Activated T-cell treated with anti-CD3 and anti-CD28 coated beads, Interleukin-2, amount 50 U/mL, for 72 hours (primary cell): ENCODE measurements at places on chromosomes 12 and 14.

- no peak for DNase-seq
These were observed 401.4 kb downstream of the ATP23 start for GRCh38 chr12:58342736-58343135.

DNA sequence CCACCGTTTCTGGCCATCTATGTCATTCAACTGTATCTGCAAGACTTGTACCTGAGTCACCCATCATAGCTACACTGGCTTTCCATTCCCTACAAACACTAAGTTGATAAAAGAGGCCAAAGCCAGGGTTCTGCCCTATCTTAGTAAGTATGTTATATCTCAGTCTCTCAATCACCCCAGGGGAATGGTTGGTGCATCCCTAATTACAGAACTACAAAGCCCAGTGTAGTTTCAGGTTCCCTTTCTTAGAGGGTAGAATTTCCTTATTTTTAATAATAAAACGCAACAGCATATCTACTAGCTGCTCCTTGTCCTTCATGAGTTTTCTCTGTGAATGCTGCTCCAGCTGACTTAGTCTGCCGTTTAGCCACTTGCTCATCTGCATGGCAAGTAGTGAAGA lies 57.6 kb downstream of the ST8SIA1 start:
- no peak for DNase-seq

DNA sequence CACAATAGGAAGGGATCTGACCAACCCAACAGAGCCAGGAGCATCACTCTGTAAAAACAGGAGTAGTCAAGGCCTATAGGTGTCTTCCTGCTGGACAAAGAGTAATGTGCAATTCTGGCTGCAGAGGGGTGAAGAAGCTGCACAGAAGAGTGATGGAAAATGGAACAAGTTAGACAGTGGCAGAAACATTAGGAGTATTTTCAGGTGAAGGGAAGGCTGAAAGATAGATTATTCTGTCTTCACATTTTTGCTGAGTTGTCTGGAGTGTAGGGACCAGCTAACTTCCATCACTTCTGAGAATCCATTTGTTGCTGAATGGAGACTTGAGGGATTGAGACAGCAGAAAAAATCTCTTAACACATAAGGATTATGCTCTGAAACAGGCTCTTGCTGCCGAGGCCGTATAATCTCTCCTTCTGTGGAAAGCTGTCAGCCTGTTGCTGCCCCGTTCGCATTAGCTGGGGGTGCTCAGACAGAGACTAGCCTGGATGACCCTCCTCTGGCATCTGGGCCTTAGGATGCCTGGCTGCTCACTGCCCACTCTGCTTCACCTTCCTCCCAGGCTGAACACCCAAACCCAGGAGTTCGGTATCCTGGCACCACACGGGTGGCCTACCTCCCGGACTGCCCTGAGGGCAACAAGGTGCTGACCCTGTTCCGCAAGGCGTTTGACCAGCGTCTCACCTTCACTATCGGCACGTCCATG lies 3.1 kb upstream of the ARHGEF25 start:
- DNase-seq: no peak

DNA sequence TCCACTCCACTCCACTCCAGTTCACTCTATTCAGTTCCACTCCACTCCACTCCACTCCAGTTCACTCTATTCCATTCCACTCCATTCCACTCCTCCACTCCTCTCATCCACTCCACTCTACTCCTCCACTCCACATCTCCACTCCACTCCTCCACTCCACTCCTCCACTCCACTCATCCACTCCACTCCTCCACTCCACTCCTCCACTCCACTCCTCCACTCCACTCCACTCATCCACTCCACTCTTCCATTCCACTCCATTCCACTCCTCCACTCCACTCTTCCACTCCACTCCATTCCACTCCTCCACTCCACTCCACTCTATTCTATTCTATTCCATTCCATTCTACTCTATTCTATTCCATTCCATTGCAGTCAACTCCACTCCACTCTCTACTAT lies 9.8 kb downstream of the SERPINA5 start:
- DNase-seq: no peak

- no peak for DNase-seq
These were observed 246.0 kb downstream of the BMP4 start for GRCh38 chr14:53710615-53711014.

- no peak for DNase-seq
These were observed 16.0 kb upstream of the RIC8B start for GRCh38 chr12:106758349-106759110.

DNA sequence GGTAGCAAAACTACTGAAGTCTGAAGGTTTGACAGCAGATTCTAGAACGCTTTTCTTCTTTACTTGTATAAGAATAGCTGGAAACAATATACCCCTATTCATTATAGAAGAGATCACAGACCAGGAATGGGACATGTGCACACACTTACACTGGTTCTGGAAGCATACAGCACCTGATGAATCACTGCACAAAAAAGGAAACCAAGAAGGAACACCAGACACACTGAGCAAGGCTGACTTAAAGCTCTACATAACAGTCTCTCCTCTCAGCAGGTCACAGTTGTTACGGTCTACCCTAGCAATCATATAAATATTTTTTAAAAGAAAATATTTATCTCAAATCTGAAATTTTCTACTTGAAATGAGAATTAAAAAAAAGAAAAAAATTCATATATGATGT lies 13.5 kb downstream of the ATP2B1 start:
- no peak for DNase-seq

GRCh38 chr12:108849660-108850059 lies 7.7 kb downstream of the SSH1 start:
- DNase-seq: no peak

GRCh38 chr14:102557434-102558226 lies 34.8 kb upstream of the RCOR1 start:
- no peak for DNase-seq

DNA sequence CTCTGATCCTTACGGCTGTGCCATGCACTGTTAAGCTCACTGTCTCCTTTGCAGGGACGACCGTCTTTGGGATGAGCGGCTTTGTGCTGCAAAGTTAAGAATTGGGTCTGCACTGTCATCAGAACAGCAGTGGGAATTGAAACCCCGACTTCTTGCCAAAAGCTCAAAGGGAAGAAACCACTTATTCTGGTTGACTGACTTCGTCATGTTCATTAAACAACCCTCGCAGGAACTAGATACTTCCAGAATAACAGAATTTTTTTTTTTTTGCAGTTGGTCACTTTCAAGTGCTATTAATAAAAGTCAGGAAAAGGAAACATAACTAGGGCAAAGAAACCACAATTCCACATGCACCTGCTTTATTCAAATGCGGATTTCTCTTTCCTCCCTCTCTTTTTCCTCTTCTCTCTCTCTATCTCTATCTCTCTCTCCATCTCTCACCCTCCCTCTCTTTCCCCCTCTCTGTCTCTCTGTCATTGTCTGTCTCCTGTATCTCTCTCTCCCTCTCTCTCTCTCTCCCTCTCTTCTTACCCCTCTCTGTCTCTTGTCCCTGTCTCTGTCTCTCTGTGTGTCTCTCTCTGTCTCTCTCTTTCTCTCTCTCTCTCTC lies 12.3 kb upstream of the GLT1D1 start:
- DNase-seq: no peak

DNA sequence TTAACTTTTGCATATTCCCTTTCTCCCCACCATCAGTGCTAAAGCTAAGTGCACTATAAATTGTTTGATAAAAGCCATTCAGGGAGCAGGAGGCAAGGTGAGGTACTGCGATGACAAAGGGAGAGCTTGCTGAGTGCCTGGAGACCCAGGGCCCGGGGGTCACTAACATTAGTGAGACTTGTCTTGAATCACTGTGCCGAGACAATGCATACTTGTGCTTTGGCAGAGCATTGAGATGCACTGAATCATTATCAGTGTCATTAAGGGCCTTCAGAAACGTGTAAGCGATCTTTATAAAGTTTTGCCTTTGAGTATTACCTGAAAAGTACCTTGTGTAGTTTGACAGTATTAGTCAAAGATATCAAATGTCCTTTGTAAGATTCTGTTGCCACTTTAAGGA lies 447.5 kb downstream of the PCNX1 start:
- no peak for DNase-seq

DNA sequence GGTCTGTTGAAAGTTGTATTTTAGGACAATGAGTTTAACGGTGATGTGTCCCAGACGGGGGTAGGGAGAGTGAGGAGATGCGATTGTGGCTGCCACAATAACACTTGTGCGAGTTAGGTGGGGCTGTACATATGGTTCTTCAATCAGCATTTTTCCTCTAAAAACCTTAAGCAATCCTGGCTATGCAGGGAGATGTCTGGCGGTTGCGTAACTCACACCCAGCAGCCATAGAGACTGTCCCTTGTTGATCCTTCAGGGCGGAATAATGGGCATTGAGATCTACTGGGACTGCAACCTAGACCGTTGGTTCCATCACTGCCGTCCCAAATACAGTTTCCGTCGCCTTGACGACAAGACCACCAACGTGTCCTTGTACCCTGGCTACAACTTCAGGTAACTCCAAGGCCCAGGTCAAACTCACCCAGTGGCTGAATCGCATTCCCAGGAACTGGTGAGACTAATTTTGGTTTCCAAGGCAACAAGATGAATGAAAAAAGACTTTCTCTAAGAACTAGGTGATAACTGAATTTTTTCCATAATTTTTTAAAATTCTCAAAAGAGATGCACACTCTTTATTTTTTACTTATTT lies 34.6 kb downstream of the P2RX7 start:
- DNase-seq: no peak

DNA sequence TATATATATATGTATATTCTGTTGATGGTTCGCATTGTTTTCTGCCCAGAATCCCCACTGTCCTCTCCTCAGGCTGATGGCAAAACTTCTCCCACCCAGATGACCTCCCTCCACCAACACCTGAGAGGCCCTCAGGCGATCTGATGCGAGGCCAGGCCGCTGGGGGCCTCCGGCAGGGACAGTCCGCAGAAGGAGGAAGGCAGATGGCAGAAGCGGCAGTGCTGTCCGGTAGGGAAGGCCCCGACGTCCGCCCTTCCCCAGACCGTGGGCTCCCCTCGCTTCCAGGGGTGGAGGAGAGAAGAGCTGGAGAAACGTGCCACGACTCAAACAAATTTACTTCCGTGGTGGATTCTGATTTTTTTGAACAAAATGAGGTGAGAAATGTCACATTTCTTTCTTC lies 178.3 kb upstream of the RGS6 start:
- DNase-seq: no peak

DNA sequence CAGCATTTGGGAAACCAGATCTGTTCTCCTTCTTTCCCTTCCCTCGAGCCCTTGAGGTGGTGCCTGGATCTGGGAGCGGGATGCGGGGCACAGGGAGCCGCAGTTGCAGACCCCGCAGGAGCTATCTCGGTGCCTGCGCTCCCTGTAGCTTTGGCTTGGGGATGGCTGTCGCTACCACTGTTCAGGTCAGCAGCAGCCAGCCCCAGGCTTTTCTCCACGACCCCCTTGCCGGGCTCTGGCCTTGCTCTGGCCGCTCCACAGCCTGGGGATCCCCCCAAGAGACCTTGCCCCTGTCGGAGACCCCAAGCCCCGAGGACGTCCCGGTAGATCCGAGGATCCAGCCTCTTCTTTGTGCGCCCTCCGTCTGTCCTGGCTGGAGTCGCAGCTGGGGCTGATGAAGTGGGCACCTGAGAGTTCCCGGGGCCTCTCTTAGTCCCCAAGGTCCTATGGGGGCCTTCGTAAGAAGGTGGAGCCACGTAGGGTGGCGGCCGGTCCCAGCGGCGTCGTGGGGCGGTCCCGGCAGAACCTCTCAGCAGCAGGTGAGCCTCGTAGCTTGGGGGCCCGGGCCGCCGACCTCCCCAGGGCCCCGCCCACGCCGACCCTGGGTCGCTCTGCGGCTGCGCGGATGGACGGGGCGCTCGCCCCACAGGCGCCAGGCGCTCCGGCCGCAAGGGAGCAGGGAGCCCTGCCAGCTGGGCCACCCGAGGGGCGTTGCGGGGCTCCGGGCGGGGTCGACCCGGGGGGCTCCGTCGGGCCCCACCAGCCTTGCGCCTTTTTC lies 1.3 kb downstream of the DDN start:
- peak; percentile 55 for DNase-seq

- peak; percentile 36 for DNase-seq
These were observed 44.0 kb downstream of the ARMH4 start for GRCh38 chr14:58107947-58108552.

DNA sequence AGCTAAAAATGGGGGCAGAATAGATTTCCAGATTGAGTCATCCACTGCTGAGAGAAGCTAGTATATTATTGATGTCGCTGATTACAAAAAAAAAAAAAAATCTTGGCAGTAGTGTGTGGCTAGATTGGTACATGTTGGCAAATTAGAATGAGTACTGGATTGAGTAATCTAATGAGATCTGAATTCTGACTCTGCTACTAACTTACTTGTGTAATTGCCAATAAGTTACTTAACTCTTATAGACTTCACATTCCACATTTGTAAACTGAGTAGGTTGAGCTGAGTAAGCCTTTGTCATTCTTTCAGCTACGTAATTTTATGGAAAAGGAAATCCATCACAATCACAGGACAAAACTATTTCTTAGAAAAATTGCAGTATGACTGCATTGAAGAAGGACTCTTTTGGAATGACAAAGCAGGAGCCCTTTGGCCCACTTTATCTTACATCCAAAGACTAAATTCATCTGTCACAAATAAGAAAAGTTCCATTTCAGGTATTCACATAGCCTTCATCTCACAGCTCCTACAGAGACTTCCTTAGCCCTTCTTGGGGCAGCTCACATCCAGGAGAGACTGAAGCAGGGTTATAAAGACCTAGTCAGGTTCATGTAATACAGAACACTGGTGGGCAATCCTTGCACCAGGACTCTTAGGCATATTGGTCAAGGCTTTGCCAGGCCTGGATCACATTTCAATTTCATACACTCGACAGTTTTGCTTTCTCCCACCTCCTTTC lies 197.3 kb upstream of the CPNE8 start:
- DNase-seq: no peak

DNA sequence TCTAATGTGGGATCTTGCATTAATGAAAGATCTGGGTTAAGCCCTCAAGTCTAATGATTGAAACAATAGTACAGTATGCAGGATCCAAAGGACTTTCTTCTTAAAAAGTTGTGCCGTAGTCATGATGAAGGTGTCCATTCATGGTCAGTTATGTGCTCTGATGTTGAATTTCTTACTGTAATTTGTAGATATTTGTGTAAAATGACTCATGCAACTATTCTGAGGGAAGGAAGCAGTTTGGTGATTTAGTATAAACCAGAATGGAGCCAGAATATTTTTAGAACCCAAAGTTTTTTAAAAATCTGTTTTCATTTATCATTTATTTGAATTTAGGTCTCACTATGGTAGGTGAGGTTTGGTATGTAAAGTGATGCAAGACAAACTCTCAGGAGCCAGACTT lies 151.2 kb downstream of the AKAP6 start:
- no peak for DNase-seq

GRCh38 chr14:39875028-39875427 lies 442.8 kb upstream of the FBXO33 start:
- no peak for DNase-seq

- no peak for DNase-seq
These were observed 32.4 kb upstream of the ULK1 start for GRCh38 chr12:131862084-131862441.

DNA sequence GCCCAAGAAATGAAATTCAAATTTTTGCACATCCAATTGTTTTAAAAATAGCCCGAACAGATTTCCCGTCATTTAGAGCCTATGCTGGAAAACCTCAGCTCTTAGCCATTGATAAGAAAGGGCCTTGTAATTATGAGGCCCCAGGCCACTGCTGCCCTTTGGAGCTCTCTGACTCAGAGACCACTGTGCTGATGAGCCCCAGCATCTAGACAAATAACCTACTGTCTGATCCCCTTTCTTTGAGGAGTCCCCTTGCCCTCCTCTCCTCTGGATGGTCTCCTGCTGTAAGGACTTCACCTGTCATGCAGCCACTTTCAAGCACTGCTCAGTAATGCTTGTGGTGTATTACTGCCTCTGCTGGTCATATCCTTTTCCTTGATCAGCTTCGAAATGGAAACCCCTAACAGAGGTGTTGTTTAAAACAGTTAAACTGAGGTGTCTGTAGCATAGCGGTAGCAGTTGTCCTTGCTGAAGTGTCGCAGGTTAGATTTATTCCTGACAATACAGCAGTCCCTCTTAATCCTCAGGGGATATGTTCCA lies 159.9 kb upstream of the SRRM4 start:
- DNase-seq: no peak
